Suppressor macrophage (primary cell): ENCODE measurements at places on chromosomes 12 and 14.

DNA sequence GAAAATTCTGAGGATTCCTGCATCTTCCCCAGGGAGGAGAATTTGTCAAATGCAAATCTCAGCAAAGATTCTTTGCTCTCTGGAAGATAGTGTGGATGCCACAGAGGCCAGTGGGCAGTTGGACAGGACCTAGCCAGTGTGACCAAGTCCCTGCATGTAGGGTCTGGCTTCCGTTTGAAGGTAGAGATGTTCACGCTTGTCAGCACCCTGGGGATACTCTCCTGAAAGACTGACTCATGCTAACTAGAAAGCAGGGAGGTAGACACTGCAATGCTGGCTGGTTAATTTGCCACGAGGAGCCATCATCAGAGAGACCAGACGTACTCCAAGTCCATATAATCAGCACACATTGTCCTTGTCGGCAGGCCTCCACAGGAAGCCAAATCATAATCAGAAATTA lies 130.1 kb downstream of the SAMD4A start:
- DNase-seq, result no peak

DNA sequence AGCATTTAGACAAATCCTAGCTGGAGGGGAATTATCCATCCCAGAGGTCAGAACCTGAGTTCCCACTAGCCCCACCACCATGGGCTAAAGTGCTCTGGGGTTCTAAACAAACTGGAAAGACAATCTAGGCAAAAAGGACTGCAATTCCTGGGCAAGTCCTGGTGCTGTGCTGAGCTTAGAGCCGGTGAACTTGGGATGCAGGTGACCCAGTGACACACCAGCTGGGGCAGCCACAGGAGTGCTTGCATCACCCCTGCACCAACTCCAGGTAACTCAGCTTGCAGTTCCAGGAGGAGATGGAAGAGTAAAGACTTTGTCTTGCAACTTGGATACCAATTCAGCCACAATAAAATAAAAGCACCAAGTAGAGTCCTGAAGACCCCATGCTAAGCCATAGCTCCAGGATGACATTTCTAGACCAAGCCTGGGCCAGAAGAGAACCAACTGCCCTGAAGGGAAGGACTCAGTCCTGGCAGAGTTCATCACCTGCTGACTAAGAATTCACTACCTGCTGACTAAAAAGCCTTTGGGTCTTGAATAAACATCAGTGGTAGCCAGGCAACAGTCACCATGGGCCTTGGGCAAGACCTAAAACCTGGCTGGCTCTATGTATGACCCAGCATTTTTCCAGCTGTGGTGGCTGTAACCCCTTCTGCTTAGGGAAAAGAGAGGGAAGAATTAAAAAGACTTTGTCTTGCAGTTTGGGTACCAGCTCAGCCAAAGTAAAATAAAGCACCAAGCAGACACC lies 223.4 kb upstream of the DIO2 start:
- no peak for DNase-seq

DNA sequence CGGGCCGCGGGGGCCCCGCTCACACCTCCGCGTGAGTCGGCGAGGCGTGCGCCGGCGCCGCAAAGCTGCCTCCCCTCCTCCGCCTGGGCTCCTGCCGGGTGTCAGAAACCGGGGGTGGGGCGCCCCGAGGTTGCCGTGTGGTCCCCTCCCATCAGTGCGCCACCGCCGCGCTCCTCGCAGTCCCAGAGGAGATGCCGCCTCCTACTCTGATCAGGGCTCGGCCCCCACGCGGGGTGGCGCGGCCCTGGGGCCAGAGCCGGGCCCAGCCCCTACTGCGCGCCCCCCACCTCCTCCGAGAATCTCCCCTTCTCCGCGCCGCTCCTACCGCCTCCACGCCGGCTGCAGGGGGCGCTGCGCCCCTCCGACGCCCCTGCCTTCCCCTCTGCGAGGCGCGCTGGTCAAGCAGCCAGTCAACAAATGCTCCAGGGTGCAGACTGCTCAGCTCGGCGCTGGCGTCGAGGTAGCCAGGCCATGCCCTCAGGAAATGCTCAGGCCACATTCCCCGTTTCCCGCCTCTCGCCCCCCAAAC lies 467 bp upstream of the JAG2 start:
- peak; percentile 42 for DNase-seq

- DNase-seq, result no peak
These were observed 318.5 kb downstream of the BCAT1 start for GRCh38 chr12:24630446-24630845.

DNA sequence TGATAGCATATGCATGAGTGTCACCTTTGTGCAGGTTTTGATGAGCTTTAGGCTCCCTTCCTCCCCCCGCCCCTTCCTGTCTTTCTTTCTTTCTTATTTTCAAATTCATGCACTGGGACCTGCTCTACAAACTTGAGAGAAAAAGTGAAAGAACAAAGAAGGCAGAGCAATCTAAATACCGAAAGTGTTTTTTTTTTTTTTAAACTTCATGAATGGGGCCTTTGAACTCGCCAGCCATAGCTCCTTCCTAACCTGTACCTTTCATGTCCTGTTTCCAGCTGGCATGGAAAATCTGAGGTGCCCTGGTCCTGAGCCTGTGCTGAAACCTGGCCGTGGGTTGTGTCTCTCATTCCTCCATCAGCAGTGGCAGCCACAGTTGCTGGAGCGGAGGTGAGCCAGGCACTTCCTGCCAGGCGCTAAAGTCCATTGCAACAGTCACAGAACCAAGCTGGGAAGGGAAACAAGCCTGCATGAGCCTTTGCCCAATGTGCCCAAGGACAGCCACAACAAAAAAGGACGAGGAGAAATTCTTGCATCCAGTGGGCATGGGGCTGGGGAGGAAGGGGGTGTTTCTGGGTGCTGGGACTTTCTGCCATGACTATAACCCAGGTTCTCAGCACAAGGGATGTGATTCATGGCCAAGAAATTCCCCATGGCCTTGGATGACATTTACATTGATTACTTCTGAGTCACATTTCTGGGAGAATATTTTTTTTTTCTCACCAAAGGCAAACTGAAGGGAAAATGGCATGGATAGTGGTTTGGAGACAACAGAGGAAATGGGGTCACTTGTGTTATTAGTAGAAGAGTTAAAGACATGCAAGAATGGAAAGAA lies 102.7 kb downstream of the TMEM30B start:
- no peak for DNase-seq

- peak; percentile 32 for DNase-seq
These were observed 15.3 kb downstream of the WDR20 start for GRCh38 chr14:102154821-102155549.

GRCh38 chr12:66017736-66018135 lies 112.8 kb downstream of the LLPH start:
- no peak for DNase-seq
